Osteoblast (primary cell): ENCODE measurements at places on chromosomes 4 and X. TPM values are rescaled to one million over a fixed set of nuclear protein-coding genes. Genes with fewer than 3 reads are reported as not detected.

- DNase-seq = no peak
These were observed 132.7 kb upstream of the TTC29 start for GRCh38 chr4:147078362-147078761.

VCX gene
- not detected in 2 replicates for total RNA-seq

GRCh38 chr4:93841803-93842345 is 13.3 kb downstream of the ATOH1 start:
- DNase-seq = no peak

DNA sequence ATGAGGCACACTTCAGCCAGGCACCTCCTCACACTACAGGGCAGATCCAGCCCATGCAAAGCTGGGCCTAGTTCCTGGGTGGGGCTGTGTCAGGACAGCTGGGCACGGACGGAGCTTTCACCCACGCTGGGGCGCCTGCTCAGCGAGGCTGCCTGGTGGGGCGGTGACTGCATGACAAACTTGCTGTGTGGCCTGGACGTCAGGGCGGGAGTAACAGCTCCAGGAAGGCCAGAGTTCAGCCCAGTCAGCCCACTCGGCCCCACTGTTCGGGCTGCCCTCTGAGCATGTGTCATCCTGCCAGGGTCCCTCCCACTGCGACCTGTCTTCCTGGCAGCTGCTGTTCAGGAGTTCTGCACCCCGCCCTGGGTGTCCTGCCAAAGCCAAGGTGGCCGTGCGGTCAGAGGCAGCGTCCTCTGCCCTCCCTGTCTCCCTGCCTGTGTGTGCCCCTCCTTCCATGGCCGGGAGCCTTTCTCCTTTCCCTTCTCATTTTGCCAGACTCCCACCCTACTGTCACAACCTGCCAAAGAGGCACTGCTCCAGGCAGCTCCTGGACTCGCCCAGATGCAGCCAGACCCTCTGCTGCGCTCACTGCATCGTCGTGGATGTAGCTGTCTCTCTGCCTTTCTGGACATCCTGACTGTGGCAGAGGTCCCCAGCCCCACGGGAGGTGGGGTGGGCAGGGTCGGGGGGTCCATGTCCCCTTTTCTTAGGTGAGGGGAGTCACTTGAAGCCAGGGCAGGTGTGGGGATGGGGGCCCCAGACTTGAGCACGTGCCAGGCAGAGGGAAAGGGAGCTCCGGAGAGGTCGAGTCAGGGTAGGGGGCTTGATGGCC is 33.0 kb upstream of the KIAA0232 start:
- peak; percentile 95 for DNase-seq

- no peak for DNase-seq
These were observed 20.1 kb downstream of the TNIP3 start for GRCh38 chr4:121144021-121144420.

DNA sequence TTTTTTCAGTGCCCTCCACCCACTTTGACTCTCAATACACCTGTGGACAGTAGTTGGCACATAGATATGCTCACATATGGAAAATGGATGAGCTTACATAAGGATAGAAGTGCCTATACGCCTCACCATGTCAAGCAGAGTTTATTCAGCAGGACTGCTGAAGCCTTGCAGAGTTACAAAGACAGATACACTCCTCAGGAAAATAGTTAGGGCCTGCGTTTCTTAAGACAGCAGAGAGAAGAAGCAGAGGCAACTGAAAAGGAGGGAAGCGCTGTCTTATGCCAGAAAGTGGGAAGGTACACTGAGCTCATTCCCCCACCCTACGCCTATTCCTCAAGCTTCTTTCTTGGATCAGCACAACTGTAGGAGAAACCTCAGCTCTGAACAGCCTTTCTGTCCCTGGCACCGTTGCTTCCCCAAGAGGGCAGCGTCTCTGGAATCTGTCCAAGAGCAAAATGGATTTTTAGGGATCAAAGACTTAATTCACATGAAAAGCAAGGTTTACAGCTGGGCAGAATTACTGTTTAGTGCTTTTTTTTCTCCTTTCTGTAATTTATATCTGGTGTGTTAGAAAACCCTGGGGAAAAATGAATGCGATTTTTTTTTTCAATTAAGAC is 37.3 kb upstream of the MBTPS2 start:
- no peak for DNase-seq

- DNase-seq = peak; percentile 51
These were observed 1.7 kb downstream of the PDGFC start for GRCh38 chr4:156969911-156970310.

DNA sequence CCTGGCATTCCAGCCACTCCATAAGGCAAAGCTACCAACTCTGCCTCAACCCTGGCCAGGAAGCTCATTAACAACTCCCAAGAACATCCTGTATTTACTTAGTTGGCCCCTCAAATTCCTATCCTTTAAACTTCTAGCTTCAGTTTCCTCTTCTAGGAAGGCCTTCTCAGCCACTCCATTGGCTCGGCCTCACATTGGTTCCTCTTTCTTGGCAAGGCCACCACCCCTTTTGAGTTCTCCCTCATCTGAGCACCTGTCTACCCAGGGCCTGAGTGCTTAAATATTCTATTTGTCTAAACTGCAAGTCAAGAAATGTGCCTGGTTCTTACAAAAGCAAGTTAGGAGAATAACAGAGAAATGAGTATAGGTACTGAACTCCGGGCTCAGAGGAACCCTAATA is 10.0 kb downstream of the SMC1A start:
- DNase-seq = no peak

DNA sequence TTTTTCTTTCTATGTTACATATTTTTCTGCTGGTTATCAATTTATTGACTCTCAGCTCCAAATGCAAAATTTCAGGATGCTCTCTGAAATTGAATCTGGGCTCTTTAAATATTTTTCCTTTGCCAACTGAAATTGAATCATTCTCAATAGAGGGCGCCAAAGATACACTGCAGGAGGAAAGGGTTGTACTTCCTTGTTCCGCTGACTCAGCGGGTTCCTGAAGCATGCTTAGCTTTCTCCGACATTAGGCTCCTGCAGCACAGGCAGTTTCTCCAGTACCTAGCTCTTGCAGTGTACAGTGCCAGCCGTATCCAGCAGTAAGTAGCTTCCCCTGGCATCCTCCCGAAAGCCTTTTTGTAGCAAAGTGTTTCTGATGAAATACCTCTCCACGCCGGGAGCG is 28.8 kb upstream of the CFAP47 start:
- peak; percentile 14 for DNase-seq

- no peak for DNase-seq
These were observed 499.0 kb downstream of the PDGFC start for GRCh38 chr4:156472624-156473023.
